ENCODE measurements at places on chromosomes 2 and 18.

DNA sequence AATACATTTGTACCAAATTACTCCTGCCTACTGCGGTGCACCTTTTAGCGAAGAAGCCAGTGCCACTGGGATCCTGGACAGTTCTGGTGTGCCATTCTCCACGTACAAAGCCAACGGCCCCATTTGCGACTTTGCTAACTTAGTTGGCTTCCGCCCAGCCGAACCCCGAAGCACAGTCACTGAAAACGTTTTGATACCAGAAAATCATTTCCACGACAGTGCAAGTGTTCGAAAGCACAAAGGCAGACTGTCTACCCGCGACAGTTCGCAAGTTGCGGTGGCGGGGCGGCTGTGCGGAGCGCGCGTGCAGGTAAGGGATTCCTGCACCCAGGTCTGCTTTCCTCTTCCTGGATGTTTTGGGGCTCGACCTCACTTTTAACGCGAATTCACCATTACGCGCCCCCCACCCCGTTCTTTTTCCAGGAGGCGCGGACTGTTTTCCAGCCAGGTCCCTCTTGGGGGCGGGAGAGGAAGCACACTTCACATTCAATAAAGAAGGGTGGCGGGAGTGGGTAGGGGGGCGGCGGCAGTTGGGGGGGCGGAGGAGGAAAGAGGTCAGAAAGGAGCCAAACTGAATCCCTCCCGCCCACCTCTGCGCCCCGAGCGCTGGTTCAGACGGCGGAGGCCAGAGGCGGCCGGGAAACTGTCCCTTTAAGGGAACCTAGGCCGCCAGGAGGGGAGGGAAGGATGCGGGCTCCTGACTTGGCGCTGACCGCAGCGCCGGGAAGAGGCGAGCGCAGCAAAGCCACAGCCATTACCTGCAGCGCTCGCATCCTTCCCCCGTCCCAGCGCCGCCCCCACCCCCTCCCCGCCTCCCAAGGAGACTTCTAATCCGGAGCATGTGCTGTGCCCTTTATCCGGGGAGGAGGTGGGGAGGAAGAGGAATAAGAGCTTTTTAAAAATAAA is 107.4 kb upstream of the KCTD1 start:
- no peak for DNase-seq

- DNase-seq = no peak
Measured at GRCh38 chr18:45316127-45316526, 299.1 kb upstream of the SLC14A2 start.

GRCh38 chr18:67285583-67285982 is 230.9 kb downstream of the DSEL start:
- no peak for DNase-seq

DNA sequence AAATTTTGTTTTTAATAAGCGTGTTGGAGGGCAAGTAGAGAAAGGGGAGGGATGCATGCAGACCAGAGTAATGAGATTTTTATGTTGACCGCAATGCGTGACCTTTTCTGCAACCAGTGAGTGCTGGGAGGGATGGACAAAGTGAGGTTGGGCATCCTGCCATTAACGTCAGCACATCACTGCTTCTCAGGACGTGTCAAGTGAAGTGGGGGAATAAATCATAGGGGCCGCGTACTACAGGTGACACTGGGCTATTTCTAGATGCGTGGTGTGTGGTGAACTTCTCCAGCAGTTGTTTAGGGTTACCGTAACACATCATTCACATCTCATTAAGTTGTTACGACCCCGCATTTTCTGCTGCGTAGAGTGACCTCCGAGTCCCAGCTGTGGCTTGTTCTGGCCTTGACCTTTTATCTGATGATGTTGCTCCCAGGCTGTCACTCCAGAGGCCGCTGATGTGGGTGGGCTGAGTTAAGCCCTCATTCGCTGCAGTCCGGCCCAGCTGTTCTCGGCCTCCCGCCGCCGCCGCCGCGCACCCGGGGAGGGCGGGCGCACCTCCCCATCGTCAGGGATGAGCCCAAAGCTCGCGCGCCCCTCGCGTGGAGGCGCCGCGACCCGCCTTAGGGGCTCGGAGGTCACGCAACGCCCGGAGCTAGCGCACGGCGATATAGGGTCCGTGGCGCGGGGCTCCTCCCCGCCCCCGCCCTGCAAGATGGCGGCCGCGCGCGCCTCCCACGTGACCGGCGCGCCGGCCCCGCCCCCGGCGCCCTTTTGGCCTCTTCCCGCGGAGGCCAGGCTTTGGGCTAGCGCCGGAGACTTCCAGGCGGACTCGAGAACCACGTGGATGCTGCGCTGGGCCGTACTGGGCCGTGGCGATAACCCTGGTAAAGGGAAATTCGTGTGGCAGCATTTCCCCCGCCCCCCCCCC is 3.5 kb downstream of the ZCCHC2 start:
- peak; percentile 62 for DNase-seq

GRCh38 chr2:161036926-161037325 is 123.3 kb upstream of the TANK start:
- no peak for DNase-seq

DNA sequence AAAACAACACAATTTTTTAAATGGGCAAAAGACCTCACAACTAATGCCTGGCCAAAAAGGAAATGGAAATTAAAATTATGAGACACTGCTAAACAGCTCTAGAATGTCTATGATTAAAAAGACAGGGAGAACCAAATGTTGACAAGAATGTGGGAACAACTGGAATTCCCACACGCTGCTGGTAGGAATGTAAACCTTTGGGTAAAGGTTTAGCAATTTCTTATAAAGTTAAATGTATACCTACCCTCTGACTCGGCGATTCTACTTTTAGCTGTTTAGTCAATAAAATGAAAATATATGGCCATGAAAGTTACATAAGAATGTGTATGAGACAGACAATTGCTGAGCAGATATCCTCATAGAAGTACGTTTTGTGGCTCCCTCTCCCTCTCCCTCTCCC is 60.9 kb downstream of the ATF2 start:
- no peak for DNase-seq

GRCh38 chr18:58891776-58892175 is 27.1 kb downstream of the ZNF532 start:
- DNase-seq = no peak

GRCh38 chr18:13712400-13713131 is 13.8 kb downstream of the FAM210A start:
- DNase-seq = no peak

DNA sequence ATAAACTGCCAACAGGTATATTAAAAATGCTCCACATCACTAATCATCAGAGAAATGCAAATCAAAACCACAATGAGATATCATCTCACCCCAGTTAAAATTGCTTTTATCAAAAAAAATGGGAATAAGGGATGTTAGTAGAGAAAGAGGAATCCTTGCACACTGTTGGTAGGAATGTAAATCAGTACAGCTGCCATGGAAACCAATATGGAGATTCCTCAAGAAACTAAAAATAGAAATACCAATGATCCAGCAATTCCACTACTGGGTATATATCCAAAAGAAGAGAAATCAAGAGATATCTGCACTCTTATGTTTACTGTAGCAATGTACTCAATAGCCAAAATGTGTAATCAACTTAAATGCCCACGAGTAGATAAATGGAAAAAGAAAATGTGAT is 40.6 kb downstream of the ZRANB3 start:
- no peak for DNase-seq

- no peak for DNase-seq
Measured at GRCh38 chr2:121390082-121390692, 105.2 kb upstream of the TFCP2L1 start.

GRCh38 chr2:189515264-189515663 is 65.3 kb downstream of the SLC40A1 start:
- DNase-seq = no peak

GRCh38 chr2:121256720-121257479 is 28.1 kb downstream of the TFCP2L1 start:
- DNase-seq = no peak

DNA sequence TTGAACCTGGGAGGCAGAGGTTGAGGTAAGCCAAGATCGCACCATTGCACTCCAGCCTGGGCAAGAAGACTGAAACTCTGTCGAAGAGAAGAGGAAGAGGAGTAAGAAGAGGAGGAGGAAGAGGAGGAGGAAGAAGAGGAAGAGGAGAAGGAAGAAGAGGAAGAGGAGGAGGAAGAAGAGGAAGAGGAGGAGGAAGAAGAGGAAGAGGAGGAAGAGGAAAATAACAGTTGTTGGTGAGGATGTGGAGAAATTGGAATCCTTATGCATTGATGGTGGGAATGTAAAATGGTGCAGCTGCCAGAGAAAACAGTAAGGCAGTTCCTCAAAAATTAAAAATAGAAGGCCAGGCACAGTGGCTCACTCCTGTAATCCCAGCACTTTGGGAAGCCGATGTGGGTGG is 8.5 kb upstream of the NCL start:
- DNase-seq = no peak

- DNase-seq = no peak
Measured at GRCh38 chr2:26477911-26478253, at the start of gene OTOF. Gene OTOF (minus strand): TSS chr2:26478124.
